ENCODE measurements at places on chromosomes 3 and 15.

DNA sequence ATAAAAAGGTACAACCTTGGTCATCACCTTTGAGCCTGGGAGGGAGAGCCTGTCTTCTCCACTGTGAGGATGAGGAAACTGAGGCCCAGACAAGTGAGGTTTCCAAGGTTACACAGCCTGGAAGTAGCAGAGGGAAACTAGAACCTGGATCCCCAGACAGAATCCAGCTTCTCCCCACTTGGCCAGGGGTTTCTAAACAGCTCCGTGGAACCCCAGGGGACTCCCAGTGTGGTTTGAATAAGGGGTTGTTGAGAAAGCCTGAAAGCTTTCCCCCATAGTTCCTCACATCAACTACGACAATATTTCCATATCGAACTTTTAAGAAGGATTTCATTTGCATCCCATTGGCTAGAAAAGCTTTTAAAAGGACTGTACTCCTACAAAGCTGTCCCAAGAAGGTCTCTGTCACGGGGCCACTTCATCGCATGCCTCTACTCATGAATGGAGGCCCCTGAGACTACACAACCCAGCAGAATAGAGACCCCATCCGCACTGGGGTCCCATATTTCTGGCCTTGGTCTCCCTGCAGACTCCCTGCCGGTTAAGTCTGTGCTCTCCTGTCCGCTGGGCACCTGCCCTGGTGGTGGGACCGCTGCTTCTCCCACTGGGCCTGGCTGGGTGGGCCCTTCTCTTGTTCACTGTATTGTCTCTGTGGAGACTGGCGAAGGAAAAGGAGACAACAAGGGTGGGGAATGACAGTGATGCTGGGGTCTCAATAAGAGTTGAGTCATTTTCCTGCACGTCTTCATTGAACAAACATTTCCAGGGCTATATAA, 178.5 kb downstream of the SMAD6 start:
- no peak for DNase-seq

DNA sequence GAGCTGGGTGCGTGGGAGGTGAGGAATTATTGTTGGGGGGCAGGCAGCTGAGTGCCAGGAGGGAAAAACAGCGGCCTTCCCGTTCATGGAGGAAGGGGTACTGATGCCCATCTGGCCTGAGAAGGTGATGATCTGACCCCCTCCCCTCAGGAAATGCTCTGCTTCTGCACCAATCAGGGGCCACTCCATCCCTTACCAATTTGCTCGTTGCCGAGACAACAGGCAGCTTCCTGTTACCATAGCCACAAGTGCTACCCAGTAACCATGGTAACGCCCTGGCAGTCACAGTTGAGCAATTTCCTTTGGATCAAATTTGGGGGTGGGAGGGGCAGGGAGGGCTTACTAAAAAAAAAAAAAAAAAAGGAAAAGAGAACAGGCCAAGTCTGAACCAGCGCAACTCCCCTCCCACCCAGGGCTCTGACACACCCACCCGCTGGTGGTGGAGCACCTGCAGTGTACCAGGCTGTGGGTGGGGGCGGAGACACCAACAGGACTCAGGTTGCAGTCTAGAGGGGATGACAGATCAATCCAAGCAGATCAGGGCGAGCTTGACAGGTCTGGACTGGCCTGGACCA, 13.7 kb downstream of the CELF6 start:
- DNase-seq: no peak

DNA sequence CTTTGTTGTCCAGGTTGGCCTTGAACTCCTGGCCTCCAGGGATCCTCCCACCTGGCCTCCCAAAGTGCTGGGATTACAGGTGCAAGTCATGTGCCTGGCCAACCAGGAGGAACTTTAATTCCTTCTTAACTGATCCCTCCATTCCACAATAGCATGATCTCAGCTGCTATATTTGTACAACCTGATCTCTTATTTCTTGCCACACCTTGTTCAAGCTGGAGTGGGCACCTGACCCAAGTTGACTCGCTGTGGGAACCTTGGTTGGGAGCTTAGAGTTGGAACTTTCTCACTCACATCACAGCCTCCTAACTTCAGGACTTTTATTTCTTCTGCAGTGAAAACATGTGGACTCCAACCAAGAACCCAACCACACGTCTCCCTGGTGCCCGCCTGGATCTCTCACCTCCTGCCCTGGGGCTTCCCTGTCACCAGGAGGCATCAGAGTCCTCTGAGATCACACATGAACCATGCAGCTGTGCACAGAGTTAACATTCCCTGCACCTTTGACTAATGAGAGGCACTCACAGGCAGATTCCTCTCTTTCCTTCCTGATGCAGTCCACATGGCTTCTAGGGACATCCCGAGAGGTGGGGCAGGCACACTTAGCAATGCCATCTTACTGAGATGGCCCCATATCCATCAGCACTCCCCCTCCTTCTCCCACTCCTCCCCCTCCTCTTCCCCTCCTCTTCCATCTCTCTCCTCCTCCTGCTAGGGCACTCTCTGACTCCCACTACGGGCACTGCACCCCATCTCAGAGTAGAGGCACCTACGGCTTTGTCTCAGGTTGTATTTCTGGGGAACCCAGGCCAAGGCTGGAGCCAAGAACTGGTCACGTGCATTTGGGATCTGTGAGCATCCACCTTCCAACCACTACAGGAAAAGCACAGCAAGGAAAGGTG, 9.7 kb upstream of the CYFIP1 start:
- no peak for DNase-seq

- DNase-seq: no peak
These were observed 366.3 kb upstream of the LRRC3B start for GRCh38 chr3:26256224-26256623.

DNA sequence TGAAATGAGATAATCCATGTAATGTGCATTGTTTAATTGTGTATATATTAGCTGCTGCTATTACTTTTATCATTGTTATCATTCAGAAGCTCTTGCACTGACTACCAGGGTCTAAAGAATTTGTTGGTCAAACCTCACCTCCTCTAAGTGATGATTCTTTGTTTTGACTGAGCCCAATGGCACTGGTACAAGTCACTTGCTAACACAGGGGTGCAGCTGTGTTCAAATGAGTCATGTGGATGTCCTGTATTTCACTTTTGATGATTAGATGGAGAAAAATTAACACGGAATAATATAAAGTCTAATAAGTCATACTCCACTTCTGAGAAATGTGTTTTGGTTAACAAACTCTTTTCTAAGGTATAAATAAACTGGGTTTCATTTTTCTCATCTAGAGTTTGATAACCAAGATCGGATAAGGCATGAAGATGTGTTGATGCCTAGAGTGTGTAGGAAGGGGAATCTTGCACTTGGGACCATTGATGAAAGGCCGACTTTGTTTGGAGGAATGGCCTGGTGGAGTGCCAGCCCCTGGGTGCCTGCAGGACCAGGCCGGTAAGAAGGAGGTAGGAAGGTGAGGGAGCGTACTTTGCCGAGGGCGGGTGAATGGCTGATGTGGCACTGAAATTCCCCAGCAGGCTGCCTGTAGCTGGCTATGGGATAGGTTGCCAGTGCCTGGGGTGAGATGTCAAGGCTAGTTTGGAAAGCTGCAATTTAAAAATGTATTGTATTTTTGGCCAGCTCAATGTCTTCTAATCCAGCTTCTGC, 244.7 kb upstream of the ZPLD1 start:
- no peak for DNase-seq

- no peak for DNase-seq
These were observed 43.4 kb downstream of the APBA2 start for GRCh38 chr15:28929200-28929599.

DNA sequence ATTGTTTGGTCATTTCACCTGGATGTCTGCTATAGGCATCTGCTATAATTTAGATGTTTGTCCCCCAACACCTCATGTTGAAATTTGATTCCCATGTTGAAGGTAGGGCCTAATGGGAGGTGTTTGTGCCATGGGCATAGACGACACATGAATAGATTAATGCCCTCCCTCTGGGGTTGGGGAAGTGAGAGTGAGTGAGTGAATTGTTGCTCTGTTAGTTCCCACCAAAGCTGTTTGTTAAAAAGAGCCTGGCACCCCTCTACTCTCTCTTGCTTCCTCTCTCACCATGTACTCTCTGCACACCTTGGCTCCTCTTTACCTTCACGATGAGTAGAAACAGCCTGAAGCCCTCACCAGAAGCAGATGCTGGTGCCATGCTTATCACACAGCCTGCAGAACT, 23.9 kb upstream of the SORD start:
- DNase-seq: no peak

DNA sequence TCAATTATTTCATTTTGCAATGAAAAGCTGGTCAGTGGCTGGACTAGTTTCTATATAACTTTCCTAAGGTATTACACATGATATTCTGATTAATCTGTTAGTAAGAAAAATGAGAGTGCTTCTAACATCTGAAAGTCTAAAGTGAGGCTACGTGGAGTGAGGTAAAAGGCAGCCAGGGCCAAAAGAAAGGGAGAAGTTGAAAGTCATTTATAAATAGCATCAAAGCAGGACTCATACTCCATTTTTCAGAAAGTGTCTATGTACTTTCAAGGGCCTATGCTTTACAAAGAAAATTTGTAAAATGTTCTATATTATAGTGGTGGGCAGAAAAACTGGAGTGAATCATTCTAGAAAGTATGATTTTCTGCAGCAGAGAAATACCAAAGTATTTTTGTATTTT, 80.0 kb downstream of the CSNK1G1 start:
- DNase-seq: no peak

- DNase-seq: no peak
These were observed 27.8 kb upstream of the IGF2BP2 start for GRCh38 chr3:185852635-185853034.

DNA sequence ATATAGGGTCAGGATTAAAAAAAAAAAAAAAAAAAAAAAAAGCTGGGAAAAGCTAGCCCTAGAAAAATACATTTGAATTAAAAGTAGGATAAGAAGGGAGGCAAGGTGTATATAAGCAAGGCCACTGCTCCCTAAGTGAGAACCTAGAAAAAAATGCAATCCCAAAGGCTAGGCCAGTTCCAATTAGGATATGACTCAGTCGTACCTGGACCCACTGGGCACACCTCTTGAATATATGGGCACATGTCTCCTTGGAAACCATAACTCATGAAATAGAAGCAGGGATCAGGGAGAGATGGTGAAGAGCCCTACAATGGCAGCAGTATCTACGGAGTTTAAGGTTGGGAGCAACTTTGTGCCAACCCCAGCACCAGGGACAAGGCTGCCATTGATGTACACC, 314.1 kb upstream of the IL12A start:
- no peak for DNase-seq

- no peak for DNase-seq
These were observed 60.8 kb downstream of the CTNNB1 start for GRCh38 chr3:41260063-41260450.

- peak; percentile 81 for DNase-seq
These were observed 283.1 kb downstream of the FGF12 start for GRCh38 chr3:192444096-192444790.

DNA sequence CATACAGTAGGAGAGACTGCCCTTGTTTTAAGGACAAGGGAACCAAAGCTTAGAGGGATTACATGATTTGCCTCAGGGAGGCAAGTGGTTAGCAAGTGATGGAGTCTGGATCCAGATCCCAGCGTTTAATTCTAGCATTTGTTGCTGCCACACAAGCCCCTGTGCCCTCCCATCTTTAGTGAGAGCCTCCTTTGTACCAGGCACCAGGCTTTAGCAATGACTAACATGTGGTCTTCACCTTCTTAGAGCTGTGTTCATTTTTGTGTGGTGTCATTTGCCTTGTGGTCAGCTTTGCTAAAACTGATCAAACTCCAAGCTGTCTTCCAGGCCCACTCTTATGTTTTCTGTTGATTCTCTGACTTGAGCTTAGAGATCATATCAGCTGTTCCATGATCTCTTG, 290.5 kb downstream of the RPLP1 start:
- no peak for DNase-seq

DNA sequence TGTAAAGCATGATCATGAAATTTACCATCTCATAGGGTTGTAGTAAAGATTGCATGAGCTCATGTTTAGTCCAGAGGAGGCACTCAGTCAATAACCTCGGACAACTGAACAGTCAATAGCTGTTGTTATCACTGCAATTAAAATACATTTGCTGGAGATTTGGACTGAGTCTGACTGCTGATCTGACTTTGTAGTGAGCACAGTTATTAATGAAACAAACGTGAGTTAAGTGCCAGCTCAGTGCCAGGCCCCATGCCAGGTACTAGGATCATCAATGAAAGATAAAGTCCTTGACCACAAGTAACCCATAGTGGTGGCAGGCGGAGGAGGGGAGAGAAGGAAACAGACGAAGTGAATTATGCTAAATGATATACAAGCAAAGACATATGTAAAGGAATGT, 43.7 kb upstream of the PRICKLE2 start:
- DNase-seq: no peak

DNA sequence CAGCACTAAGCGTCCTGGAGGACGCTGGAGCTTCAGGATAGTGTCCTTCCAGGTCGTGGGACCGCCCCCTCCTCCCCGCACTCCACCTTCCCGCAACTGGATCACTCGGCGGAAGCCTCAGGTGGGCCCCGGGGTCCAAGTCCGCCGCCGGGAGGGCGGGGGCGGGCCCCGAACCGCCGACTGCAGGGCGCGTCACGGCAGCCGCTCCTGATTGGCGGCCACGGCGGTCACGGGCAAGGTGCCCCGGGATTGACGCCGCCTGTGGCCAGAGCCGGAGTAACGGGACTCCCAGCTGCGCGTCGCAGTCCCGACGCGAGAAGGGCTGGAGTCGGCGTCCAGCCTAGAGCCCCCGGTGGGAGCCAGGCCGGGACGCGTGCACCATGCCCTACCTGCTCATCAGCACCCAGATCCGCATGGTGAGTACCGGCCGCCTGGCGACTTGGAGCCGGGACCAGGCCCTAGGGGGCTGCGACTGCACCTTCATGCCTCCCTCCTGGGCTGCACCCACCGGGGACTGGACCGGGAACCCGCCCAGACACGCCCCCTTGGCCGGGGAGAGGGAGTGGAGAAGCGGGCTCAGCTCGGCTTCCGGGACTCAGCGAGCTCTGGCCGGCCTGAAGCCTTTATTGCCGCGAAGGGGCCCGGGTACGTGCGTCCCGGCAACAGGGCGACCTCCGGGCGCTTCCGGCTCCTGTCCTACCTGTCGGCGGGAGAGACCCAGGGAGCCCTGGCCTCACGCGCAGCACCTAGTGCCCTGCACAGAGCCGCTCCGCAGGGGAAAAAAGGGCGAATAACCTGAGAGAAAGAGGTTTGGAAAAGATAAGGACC, at the start of gene GCHFR:
Gene GCHFR (plus strand): TSS at position 268 of the 828 bp plus-strand sequence. CDS start 113 bp downstream, at position 381.
- DNase-seq: peak; percentile 86

DNA sequence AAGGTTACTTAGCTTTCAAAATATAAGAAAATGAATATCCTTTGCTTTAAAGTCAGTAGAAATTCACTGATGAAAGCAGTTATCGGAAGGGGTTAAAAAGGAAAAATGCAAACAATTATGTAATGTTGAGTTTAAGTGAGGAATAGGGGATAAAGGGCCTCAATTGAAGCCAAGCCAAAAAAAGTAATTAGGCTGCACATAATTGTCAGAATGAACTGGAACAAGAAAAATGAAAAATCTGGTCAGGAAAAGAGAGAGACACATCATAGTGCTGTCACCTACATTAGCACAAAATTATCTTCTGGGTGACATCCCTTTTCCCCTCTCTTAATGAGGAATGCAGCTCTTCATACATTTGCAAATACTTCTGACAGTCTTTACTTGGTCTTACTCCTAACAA, 48.8 kb upstream of the PIK3R4 start:
- DNase-seq: no peak

- no peak for DNase-seq
These were observed 20.7 kb downstream of the CYFIP1 start for GRCh38 chr15:22959321-22960101.
